ENCODE measurements at places on chromosomes 7 and 10.
A peak's percentile ranks its signal among the peaks of the same experiment; 100 is the strongest.

- DNase-seq, result no peak
Measured at GRCh38 chr10:129710510-129710847, 243.4 kb downstream of the MGMT start.

GRCh38 chr10:12892924-12893323, 108.6 kb downstream of the CCDC3 start:
- DNase-seq, result no peak

DNA sequence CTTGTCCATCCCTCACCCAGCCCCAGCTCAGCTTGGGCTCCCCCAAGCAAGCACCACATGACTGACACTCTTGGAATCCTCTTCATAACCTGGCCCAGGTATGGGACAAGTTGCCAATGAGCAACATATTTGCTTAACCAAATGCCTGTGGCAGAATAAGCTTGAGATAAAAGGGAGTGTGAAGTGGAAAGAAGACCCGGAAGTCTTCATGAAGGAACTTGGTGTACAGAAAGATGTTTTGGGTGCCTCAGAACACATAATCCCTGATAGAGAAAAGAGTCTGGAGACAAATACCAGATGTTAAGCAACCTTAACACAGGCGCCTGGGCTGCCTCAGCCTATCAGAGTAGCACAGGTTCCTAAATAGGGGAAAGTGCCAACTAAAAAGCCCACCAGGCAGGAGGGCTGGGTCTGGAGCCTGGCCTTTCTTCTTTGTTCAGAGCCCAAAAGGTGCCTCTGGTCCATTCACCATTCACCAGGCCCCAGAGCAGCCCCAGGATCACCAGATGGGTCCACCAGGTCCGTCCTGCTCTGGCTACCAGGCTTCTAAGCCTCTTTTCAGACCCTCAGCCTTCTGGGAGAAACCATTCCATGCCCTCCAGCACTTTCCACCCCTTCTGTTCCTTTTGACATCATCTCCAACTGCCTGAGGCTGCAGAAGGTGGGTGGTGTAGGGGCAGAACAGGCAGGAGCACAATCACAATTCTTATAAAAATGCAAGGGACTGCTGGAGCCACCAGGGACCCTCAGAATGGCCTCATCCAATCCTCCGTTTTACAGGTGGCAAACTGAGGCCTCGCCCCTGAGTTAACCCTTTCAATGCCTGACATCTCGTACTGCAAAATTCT, 22.6 kb downstream of the KCNMA1 start:
- no peak for DNase-seq

GRCh38 chr10:53489335-53490182, 717.0 kb upstream of the MBL2 start:
- no peak for DNase-seq

DNA sequence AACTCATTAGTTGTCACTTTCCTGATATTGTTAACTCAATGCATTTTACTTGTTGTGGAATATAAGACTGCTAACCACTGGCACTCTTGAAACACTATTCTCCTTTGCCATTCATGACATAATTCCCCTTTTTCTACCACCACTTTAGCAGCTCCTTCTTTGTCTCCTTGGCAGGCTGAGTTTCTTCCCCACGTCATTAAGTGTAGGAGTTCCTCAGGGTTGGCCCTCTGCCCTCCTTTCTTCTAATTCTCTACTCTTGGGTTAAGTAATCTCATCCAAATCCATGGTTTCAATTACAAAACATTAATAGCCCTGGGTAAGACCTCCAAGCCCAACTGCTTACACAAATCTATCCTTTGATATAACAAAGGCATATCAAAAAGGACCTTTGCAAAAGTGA, 175.1 kb downstream of the HGF start:
- peak; percentile 40 for DNase-seq

DNA sequence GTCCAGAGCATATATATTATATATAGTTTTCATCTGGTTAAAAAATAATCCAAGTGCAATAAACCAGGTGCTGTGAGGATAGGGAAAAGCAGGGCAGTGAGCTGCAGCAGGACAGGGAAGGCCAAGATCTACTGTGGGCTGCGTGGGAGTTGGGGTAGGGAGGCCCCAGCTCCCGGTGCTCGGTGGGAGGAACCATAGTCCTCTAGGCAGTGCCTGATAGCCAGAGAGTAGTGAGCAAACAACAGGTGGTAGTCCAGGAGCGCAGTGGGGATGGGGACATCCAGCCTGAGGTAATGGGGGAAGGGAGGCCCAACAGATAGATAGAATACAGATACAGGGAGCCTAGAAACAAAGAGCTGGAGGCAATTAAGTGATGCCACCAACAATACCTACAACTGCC, 4.1 kb upstream of the BMPR1A start:
- DNase-seq, result no peak

DNA sequence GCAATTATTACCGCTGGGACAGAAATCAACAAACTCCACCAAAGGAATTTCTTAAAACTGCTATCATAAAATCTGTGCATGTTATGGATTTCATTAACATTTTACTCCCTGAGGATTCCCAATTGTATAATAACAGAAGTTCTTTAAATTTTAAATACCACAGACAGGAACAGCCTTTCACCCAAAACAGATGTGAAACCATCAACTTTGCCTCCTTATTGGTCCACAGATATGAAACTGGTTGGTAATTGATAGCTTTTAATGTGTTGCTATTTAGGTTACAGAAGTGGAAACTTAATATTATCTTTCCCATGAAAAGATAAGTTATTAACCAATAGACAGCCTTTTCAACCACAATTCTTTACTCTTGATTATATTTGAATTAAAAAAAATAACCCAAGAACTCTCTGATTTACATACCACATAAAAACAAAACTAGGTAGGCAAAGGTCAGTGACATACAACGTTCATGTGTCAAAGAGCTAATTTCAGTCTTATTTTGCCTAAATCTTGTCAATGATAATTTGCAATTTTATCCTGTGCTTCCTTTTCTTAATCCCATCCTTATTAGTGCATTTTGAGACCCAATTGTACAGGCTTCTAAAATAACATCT, 90.0 kb downstream of the NRP1 start:
- DNase-seq, result no peak

DNA sequence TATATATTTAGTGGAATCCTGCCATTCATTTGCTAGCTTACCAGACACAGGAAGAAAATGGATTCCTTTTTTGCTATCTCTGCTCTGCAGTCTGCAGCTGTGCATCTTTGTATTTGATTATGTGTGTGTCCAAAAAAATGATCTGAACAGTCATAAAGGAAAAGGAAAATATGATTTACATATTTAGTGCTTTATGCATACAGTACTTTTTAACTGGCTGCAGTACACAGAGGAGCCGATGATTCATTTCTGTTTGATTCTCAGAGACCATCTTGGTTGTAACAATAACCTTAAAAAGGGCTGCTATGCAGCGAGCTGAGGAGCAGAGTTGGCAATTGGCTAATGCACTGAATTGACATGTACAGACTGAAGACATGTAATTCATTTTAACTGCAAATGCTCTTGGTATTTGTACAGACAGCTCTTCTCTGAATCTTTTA, 151.3 kb upstream of the FZD1 start:
- no peak for DNase-seq
